Liver (tissue), 10 donors: ENCODE measurements at places on chromosomes 5 and 9. TPM values are rescaled to one million over a fixed set of nuclear protein-coding genes. Genes with fewer than 3 reads are reported as not detected.

GRCh38 chr5:155492191-155492590, 478.6 kb downstream of the KIF4B start:
- H3K27me3 ChIP-seq: no peaks in the 10 kb centered on the region
- no peak for DNase-seq
- H3K4me1 ChIP-seq: peaks cover 9% of the 10 kb centered on the region
- no peak overlapping the region for H3K4me3 ChIP-seq
- H3K36me3 ChIP-seq: no peaks in the 10 kb centered on the region

PCA3 gene
- 0.92 TPM for total RNA-seq

- peaks cover 6% of the 10 kb centered on the region for H3K4me1 ChIP-seq
- H3K27me3 ChIP-seq: no peaks in the 10 kb centered on the region
- DNase-seq: no peak
- no peak overlapping the region for H3K4me3 ChIP-seq
- no peak overlapping the region for H3K27ac ChIP-seq
Measured at GRCh38 chr9:100083448-100084127, 15.2 kb downstream of the ERP44 start.

SPATA31E1 gene
- not detected for total RNA-seq
